EL (cell line): ENCODE measurements at places on chromosomes 13 and 19.

DNA sequence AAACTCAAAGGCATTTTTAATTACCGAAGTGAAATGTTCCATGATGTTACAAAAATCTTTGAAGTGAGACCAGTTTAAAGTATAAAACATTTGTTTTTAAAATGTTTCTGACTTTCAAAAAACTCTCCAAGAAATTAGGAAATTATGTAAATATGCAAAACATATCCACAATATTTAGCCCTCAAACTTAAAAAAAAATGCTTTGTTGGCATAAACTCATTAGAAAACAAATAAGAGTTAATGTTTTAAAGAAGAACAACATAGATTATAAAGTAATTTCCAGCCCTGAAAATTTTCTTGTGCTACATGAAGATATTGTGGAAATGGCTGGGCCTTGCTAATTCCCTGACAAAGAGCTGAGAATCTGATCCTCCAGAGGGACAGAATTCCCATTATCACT, 199.7 kb upstream of the STARD13 start:
- DNase-seq = no peak

GRCh38 chr13:49828453-49828852, 36.0 kb upstream of the KPNA3 start:
- DNase-seq = no peak

GRCh38 chr13:23570099-23570920, at the start of gene TNFRSF19:
Gene TNFRSF19 (plus strand): TSS chr13:23570412. CDS start chr13:23590184, 19,772 bp downstream.
- DNase-seq = peak; percentile 77

DNA sequence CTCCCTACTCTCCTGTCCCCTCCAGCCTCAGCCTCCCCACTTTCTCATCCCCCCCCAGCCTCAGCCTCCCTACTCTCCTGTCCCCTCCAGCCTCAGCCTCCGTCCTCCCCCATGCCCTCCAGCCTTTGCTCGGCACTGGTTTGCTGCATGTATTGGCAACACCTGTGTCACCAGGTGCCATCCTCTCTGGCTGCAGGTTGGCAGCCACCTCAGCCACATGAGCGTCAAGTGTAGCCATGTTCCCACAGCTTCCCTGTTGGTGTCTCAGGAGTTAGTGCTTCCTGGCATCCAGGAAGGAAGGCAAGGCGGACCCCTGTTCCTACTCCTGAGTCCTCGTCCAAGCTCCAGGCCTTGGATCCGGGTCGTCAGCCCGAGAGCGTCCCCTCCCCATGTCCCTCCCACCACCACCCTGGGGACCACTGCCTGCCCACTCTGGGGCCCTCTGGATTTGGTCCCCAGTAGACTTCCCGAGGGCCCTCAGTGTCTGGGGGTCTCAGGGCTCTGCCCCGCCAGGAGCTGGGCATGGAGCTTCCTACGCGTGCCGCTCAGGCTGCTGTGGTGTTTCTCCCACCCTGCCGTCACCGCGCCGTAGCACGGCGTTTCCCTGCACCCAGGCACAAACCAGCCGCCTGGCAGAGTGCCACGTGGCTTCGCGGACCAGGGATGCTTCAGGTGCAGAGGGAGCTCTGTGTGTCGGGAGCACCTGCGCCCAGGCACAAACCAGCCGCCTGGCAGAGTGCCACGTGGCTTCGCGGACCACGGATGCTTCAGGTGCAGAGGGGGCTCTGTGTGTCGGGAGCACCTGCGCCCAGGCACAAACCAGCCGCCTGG, 128.3 kb upstream of the MCF2L start:
- DNase-seq = no peak

DNA sequence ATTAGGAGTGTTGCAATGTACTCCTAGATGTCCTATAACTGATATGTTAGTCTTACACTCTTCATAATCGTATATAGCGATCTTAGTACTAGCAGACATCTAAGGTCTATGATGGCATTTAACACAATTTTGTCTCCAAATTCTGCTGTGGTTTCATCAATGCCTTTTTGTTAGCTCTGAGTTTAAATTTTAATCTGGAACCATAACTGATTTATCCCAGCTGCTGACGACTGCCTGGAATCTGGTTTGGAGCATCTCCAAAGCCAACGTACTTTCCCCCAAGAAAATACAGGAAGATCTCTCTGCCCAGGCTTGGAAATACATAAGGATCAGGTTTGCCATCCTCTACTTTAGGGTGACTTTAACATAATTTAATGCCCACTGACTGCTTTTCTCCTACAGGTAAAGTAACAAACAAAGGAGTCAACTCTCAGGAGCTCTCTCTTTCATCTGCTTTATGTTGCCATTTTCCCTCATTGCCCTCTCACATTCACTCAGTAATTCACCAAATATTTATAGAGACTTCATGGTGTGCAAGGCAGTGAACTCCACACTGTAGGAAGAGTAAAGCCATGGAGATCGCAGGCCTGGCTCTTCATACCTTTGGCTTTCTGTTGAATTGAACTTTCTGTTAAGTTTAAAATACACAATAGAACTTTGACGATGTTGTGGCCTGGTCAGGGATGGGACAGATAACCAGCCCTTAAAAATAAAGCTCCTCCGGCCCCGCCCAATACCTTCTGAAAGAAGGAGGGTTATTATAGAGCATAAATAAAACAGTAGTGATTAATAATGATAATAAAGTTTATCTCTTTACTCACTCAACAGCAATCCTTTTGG, 23.3 kb upstream of the SPART start:
- DNase-seq = peak; percentile 8

DNA sequence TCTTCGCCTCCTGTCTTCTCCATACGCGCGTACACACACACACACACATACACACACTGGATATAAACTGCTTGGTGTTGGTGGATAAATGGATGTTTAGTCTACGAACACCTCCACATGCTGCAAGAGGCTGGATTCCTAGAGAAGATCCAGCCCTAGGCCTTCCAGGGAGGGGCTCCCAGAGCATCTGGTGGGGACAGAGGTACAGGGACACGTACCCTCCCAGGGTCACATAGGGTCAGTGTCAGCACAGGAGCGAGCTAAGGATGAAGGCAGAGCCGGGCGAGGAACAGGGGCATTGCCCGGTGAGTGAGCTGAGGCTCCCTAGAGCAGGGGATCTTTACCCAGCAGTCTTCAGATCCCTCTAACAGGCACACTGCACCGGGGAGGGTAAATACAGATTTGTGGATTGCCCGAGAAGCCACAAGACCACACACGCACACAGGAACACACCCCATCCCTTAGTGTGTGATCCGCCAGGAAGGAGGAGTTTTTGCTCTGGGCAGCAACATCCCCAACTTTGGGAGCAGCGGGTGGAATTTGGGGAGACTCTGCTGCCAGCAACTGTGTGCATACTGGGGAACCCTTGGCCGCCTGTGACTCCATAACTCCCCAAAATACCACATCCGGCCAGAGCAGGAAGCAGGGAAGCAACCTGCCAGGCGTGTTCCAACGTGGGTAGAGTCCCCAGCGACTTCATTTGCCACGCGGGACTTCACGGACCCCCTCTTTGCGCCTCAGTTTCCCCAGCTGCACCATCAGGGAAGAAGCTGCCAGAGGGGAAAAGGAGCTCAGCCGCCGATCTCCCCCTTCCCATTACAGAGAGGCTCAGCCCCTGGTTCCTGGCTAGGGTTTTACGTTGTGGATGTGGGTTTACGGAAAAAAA, 5.8 kb upstream of the TLE2 start:
- DNase-seq = peak; percentile 55
